ENCODE measurements at places on chromosomes 5 and 9. TPM values are rescaled to one million over a fixed set of nuclear protein-coding genes. Genes with fewer than 3 reads are reported as not detected.

Gene TAF1L
- total RNA-seq, result not detected

GRCh38 chr9:14813336-14814248 is 91.1 kb upstream of the CER1 start:
- no peak for DNase-seq
- H3K27me3 ChIP-seq, result peaks cover 11% of the 10 kb centered on the region
- no peaks in the 10 kb centered on the region for H3K36me3 ChIP-seq
- no peak overlapping the region for H3K27ac ChIP-seq
- H3K4me3 ChIP-seq, result no peak overlapping the region

Gene SCGB3A2
- total RNA-seq, result not detected

Gene CDKN2A
- 6.7 TPM for total RNA-seq

Gene ACSL6
- total RNA-seq, result 0.20 TPM

DNA sequence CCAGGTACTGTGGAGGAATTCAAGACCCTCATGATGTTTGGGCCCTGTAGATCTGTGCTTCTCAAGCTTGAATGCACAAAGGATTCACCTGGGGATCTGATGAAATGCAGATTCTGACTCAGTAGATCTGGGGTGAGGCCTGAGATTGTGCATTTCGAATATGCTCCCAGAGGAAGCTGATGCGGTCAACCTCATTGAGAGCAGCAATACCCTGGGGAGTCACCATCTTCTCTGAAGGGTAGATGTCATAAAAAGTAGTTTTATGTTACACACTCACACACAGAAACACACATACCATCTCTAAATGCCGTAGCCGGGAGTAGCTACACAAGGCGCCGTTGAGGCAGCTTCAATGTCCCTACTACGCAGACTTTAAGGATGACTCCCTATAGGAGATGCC is 55.8 kb upstream of the CPEB4 start:
- no peaks in the 10 kb centered on the region for H3K36me3 ChIP-seq
- H3K27ac ChIP-seq, result no peak overlapping the region
- no peaks in the 10 kb centered on the region for H3K27me3 ChIP-seq

- no peaks in the 10 kb centered on the region for H3K36me3 ChIP-seq
- no peak overlapping the region for H3K27ac ChIP-seq
- DNase-seq, result no peak
- H3K27me3 ChIP-seq, result no peaks in the 10 kb centered on the region
Measured at GRCh38 chr5:52840277-52841050, 52.7 kb downstream of the ITGA1 start.

Gene SARDH
- total RNA-seq, result not detected

DNA sequence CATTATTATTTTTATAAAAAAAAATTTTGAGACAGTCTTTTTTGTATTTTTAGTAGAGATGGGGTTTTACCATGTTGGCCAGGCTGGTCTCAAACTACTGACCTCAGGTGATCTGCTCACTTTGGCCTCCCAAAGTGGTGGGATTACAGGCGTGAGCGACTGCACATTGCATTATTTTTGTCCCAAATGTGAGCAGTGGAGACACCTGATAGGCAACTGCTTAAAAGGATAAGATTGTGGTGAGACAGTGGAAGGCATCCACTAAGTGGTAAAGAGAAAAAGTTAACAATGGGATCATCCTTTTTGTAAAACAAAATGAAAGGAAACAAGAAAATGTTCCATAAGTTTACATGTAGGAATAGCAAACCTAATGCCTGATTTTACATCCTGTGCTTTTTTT is 2.0 kb upstream of the CENPH start:
- H3K27me3 ChIP-seq, result no peaks in the 10 kb centered on the region
- H3K4me1 ChIP-seq, result peaks cover 14% of the 10 kb centered on the region
- H3K27ac ChIP-seq, result no peak overlapping the region
- H3K4me3 ChIP-seq, result no peak overlapping the region

Gene GABRB2
- 0.29 TPM for total RNA-seq

- H3K27me3 ChIP-seq, result no peaks in the 10 kb centered on the region
- DNase-seq, result no peak
- H3K27ac ChIP-seq, result no peak overlapping the region
- H3K4me3 ChIP-seq, result no peak overlapping the region
Measured at GRCh38 chr9:107358986-107359385, 75.9 kb downstream of the RAD23B start.

DNA sequence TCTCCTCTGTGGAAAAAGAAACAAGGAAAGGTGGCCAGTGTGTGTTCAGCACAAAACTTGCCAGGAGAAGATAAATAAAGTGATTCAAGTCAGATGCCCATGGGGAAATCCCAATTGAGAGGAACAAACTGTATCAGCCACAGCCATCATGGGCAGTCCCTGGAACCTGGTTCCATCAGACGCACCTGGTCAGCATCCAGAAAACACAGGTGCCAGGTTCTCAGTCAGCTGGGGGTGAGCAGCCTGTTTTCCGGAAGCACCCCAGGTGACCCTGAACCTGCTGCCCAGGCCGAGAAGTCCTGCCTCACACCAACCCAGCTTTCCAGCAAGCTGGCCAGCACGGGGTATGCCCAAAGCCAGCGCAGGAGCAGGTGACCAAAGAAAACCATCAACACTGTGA is 30.5 kb downstream of the PTCH1 start:
- H3K27ac ChIP-seq, result no peak overlapping the region
- no peaks in the 10 kb centered on the region for H3K4me1 ChIP-seq
- peaks cover 9% of the 10 kb centered on the region for H3K27me3 ChIP-seq
- H3K36me3 ChIP-seq, result peaks cover 1% of the 10 kb centered on the region
- no peak overlapping the region for H3K4me3 ChIP-seq
- DNase-seq, result no peak

DNA sequence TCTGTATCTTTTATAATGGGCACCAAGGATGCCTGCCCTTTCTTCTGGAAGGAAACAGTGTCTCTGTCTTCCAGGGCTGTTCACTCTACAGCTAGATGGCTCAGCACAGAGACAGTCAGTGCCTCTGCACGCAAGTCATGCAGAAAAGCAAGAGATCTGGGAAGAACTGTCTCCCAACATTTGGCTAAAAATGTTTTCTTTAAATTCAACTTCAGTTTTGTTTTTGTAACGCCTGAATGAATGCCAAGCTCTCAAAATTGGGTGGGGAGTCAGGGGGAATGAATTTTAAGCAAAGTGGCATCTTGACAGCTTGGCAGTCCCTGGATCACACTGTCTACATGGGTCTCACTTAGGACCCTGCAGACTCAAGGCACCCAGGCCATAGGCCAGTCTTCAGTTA is 12.6 kb downstream of the OLFML2A start:
- H3K27ac ChIP-seq, result no peak overlapping the region
- no peaks in the 10 kb centered on the region for H3K27me3 ChIP-seq
- H3K36me3 ChIP-seq, result no peaks in the 10 kb centered on the region
- no peak for DNase-seq
- no peak overlapping the region for H3K4me3 ChIP-seq
- H3K4me1 ChIP-seq, result peaks cover 15% of the 10 kb centered on the region

DNA sequence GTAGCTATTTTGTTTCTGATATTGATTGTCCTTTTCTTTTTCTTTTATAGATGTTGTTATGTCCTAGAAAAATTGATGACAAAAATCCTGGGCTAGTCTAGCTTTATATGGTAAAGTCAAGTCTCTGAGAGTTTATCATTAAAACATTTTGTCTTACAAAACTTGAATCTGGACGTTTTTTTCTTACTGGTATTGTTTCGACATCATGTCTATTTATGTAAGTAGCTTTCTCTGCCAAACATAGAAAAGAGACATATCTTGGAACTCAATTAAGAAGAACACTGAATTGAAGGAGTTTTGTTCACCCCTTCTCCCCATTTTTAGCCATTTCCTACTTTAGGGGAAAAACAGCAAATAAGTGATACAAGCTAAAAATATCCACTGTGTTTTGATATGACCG is 151.5 kb downstream of the ISOC1 start:
- no peak for DNase-seq
- H3K27me3 ChIP-seq, result no peaks in the 10 kb centered on the region
- H3K27ac ChIP-seq, result no peak overlapping the region

DNA sequence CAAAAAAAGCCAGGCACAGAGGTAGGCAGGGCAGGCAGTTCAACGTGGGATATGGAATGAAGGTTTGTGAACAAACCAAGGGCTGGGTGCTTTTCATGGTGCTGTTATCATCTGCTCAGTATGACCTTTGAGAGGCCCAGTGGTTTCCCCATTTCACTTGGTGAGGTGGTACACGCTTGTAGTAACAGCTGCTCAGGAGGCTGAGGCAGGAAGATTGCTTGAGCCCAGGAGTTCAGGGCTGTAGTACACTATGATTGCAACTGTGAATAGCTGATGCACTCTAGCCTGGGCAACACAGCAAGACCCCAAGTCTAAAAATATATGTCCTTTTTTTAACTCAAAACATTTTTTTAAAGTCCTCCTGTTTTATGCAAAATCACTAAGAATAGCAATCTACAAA is 174.8 kb downstream of the ENC1 start:
- H3K4me1 ChIP-seq, result no peaks in the 10 kb centered on the region
- peaks cover 18% of the 10 kb centered on the region for H3K27me3 ChIP-seq

- no peaks in the 10 kb centered on the region for H3K4me1 ChIP-seq
- H3K36me3 ChIP-seq, result no peaks in the 10 kb centered on the region
- no peak overlapping the region for H3K4me3 ChIP-seq
- no peak overlapping the region for H3K27ac ChIP-seq
Measured at GRCh38 chr9:96299823-96300222, 2.2 kb downstream of the HSD17B3 start.

Data from activated B cell treated with CpG ODN at 0.5 μM for 24 hours (primary cell).